T-helper 17 cell (primary cell): ENCODE measurements at places on chromosomes 1 and 21.

- DNase-seq, result peak; percentile 32
These were observed 957 bp downstream of the EPS15 start for GRCh38 chr1:51518033-51518585.

DNA sequence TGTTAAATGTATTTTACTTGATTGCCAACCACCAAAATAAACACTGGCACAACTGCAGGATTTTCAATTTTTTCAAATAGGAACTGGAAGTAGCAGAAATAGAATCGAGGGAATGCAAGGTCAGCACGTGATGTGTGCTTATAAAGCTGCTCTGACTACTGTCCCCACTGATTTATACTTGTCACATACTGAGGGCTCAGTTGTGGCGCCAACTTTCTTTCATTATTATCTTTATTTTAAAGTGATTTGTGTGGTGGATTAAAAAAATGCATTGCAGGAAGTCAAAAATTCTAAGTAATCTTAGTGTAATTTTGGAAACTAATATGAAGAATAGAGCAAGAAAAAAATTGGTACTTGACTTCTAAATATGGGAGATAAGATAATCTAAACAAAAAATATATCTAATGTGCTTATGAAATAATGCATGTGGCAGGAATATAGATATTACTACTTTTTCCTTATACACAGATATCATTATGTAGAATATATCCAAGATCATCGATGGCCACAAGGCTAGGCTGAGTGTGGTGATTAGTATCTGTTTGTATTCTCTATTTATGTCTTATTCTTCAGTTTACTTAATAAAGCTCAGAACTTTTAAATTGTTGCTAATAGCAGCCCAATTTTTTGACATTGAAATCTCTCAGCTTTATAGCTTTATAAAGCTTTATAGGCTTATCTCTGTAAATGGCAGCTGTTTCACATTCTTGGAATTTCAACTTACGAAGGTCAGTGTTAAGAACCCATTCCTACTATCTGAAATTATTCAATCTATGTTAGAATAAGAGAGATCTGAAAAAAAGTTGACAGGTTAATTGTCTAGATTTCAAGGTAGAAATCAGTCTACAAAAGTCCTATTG, 404.5 kb upstream of the ADAMTS5 start:
- no peak for DNase-seq

DNA sequence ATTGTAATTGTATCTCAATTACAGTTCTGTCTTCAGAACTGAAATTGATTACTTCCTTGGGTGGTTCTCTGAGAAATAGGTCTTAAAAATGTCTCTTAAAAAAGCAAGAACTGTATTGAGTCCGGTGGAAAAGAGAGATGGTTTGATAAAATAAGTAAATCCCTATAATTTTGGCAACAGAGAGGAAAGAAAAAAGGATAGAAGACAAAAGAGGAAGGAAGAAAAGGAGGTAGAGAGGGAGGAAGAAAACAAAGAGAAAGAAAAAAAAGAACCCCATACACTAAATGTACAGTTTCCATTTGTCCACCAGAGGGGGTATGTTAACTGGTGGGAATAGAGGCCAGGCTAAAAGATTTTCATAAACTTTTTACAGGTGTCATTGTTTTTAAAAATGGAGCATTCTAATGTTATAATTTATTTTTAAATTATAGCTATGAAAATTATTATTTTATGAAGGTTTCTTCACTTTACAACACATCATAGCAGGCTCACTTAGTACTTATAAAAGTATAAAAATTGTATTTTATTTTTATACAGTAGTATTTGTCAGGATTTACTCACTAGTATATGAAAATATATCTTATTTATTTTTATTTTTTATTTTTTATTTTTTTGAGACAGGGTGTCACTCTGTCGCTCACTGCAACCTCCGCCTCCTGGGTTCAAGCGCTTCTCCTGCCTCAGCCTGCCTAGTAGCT, 2.1 kb upstream of the UBE2T start:
- no peak for DNase-seq

DNA sequence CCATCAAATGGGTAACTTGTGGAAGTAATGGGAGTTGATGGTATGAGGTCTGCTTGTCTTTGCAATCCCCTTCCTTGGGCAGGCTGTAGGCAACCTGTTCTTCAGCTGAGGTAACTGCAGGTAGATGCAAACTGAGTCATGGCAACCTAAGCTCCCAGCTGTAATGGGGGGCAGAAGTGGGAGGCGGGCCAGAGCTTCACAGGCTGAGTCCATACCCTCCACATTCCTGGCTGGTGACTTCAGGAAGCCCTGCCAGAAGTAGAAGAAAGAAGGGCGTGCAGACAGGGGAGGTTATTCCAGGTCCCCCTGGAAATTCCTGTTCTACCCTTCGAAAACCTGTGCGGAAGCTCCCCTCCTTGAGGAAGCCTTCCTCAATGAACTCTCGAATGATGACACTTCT, 44.9 kb downstream of the ARHGEF11 start:
- no peak for DNase-seq

DNA sequence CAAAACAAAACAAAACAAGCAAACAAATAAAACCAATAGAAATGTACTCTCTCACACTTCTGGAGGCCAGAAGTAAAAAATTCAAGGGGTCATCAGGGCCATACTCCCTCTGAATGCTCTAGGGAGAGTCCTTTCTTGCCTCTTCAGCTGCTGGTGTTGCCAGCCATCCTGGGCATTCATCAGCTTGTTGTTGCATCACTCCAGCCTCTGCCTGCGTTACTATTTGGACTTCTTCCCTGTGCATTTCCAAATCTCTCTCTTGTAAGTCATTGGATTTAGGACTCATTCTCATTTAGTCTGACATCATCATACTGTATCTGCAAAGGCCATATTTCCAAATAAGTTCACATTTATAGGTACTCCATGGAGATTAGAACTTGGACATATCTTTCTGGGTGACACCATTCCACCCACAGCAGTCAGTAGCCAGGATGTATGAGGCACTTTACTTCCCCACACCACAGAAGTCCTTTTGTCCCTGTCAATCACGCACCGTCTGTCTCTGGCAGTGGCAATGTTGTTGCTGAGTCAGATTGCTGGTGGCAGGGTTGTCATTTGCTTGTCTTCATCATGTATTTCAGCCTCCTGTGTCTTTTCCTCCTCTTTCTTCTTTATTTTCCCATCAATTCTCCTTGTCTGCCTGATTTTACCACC, 151.0 kb upstream of the KCNJ6 start:
- DNase-seq, result no peak

- no peak for DNase-seq
These were observed 361.7 kb downstream of the PDE4B start for GRCh38 chr1:66154394-66154793.

- no peak for DNase-seq
These were observed 13.0 kb upstream of the MIIP start for GRCh38 chr1:12006167-12006921.

- DNase-seq, result no peak
These were observed 81.6 kb downstream of the MATN1 start for GRCh38 chr1:30641572-30642353.

- no peak for DNase-seq
These were observed 57.0 kb downstream of the SLC22A15 start for GRCh38 chr1:116033322-116033721.

- DNase-seq, result no peak
These were observed 24.5 kb downstream of the NEK2 start for GRCh38 chr1:211650904-211651303.

- DNase-seq, result no peak
These were observed 16.9 kb downstream of the H6PD start for GRCh38 chr1:9251501-9251900.

DNA sequence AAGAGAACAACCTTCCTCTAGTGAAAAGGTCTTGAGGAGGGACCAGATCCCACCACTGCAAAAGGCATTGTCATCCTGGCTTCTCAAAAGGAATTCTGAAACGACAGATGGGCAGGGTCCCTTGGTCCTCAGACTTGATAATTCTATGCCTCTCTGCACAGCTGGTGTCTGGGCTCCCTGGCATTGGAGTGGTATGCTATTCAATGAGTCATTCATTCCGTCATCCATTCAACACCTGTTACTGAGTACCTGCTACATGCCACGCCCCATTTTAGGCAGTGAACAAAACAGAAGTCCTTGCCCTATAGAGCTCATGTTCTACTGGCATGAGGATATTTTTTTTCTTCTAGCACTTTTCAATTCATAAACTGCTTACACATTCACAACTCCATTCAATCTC, 45.8 kb upstream of the HMGB4 start:
- no peak for DNase-seq

DNA sequence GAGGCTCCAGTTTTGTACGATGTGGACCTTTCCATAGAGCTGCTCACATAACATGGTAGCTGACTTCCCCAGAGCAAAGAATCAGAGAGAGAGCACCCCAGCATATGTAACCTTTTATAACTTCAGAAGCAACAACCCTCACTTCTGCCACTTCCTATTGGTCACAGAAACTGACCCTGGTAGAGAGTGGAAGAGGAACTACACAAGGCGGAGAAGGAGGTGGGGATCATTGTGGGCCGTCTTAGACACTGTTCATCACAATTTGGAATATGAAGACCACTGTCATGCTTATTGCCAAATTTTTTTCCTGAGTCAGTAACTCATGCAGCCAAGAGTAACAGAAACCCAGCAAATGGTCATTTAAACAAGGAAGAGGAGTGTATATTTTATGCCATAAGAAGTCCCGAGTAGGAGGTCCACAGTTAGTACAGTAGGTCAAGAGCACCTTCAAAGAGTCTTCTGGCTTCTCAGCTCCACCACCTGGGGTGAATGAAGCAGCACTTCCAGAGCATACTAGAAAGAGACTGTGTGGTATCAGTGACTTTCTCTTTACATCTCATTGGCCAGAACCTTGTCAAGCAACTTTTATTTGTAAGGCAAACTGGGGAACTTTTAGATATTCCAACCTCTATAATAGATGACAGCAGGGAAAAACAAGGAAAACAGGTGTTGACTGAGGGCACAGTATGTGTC, 71.8 kb downstream of the ODF2L start:
- DNase-seq, result no peak

- no peak for DNase-seq
These were observed 54.7 kb upstream of the TRIM67 start for GRCh38 chr1:231107151-231107550.

DNA sequence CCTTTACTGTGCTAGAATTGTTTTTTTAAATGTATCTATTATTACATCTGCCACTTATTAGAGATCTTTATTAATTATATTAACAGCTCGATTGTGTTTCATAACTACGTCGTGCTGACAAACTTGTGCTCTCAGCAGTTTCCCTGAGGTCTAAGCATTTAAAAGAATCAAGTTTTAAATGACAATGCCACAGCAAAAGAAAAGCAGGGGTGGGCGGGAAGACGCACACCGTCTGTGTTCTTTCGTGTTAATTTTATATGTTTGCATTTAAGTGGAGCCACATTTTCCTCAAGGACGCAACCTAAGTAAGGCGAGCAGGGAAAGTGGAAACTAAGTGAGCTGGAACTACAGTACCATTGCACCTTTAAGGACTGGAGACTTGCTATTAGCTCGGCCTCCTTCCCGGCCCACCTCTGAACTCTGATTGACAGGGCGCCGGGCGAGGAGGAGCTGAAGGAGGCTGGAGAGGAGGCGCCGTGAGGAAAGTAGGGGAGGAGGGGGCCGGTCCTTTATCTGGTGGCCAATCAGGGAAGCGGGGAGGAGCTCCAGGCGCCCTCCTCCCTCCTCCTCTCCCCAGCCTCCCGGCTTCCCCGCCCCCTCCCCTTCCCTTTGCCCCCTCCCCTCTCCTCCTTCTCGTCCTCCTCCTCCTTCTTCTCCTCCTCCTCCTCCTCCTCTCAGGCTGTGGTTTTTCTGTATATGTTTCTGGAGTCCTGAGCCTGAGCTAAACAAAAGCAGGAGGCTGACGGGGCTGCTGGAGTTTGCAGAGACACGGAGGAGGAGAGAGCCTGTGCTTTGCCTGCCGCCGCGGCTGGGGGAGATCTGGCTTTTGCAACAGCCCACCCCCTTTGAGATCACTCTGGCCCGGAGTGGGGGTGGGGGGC, at the start of gene PBX1:
Gene PBX1, plus strand, starts transcription at position 724 of the 881 bp plus-strand sequence.
- peak; percentile 22 for DNase-seq

DNA sequence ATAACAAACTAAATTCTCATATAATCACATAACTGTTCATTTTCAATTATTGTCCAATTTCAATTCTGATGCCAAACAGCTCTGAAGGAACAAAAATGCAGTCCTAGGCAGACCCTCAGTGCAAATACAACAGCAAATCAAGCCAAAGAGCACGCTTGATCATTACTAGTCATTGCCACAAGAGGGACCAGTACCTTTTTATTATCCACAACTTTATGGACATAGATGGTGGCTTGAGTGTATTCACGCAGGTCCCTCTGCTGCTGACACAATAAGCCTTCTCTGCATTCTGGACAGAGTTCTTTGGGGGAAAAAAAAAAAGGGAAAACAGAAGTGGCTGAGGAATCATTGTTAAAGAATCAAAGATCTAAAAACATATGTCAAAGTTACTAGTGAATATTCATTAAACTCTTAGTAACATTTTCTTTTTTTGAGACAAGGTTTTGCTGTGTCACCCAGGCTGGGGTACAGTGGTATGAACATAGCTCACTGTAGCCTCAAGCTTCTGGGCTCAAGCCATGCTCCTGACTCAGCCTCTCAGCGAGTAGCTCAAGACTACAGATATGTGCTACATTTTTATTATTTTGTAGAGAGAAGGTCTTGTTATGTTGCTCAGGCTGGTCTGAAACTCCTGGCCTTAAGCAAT, 34.3 kb upstream of the RAP1GAP start:
- no peak for DNase-seq

GRCh38 chr1:42484382-42484781, 21.3 kb downstream of the CCDC30 start:
- DNase-seq, result no peak

- no peak for DNase-seq
These were observed 200.8 kb upstream of the VAMP3 start for GRCh38 chr1:7570311-7570710.

- DNase-seq, result no peak
These were observed 108.6 kb downstream of the CASZ1 start for GRCh38 chr1:10687782-10688408.

GRCh38 chr1:234531151-234531635, 52.2 kb upstream of the TARBP1 start:
- DNase-seq, result no peak

GRCh38 chr1:116878804-116879477, 30.8 kb upstream of the PTGFRN start:
- no peak for DNase-seq

DNA sequence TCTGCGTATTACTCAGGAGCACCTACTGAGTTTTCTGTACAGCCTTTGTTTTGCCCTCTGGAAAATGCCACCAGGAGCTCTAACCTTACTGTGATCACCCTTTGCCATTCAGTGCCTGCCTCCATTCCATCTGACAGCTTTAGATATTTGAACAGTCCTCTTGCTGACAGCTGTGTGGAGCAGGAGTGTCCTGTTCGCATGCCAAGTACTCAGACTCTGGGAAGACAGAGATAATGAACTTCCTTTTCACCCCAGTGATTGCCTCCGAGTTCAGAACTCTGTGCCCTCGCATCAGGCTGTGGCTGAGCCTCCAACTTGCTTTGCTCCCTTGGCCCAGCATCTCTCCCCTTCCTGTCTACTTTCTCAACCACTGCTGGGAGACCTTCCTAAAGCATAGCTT, 74.0 kb downstream of the CACNA1E start:
- no peak for DNase-seq

DNA sequence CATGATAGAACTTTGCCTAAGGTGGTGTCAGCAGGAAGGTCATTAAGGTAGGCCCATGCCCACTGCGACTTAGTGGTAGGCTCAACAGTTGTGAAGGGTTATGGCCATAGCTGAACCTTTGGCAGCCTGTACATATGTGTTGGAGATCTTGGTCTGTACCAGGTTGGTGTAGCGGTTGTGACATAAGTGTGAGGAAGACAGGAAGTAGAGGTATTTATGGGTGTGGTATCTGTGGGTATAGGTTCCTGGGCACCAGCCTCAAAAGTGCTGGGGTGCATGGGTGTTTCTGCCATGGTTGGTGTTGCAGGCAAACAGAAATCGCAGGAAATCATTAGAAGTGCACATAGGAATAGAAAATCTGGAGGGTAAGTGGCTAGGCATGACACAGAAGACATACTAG, 18.6 kb upstream of the LRIF1 start:
- no peak for DNase-seq
